ENCODE measurements at places on chromosomes 6 and 20. TPM values are rescaled to one million over a fixed set of nuclear protein-coding genes. Genes with fewer than 3 reads are reported as not detected.

DNA sequence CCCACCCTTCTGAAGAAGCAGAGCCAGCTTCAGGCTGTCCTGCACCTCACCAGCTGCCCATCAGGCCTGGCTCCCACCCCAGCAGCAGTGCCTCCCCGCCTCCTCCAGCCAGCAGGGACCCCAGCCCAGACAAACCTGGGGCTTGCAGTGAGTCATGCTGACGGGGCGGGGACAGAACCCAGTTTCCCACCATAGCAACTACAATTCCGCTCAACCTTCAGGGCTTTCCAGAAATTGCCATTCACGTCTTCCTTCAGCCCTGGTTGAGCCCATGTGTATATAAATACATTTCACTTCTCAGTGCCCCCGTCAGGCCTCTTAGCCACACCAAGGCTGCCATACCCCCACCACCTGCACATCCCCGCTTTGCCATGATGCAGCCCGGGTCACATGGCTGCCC lies 4.4 kb downstream of the SPDEF start:
- peaks cover 3% of the 10 kb centered on the region for H3K4me1 ChIP-seq
- H3K4me3 ChIP-seq, result no peak overlapping the region
- no peak for DNase-seq
- no peaks in the 10 kb centered on the region for H3K27me3 ChIP-seq
- H3K36me3 ChIP-seq, result no peaks in the 10 kb centered on the region

DNA sequence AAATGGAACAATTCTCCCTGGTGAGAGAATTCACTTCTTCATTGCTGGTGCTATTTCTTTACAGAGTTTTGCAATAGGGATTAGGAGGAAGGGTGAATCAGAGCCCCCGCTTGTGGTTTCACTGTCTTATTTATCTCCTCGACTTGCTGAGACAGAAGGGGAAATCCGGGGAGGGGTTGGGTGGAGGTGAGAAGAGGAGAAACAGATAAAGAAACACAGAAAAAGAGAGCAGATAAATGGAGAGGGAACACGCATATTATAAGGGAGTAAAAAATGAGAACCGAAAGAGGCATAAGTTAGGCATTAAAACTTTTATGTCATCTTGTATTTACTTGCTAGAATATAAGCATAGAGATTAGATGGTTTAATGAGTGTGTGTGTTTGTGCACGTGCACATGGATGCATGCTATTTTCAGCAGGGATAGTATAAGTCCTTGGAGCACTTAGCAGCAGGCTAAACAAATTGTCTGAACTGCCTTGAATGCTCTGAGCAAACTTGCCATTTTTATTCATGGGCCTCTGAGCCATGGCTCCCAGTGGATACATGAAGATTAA lies 105.0 kb downstream of the OLIG3 start:
- DNase-seq, result peak; percentile 32
- H3K4me3 ChIP-seq, result no peak overlapping the region
- no peaks in the 10 kb centered on the region for H3K4me1 ChIP-seq
- H3K27me3 ChIP-seq, result no peaks in the 10 kb centered on the region

- H3K36me3 ChIP-seq, result no peaks in the 10 kb centered on the region
- H3K27ac ChIP-seq, result no peak overlapping the region
- no peak overlapping the region for H3K4me3 ChIP-seq
- no peaks in the 10 kb centered on the region for H3K4me1 ChIP-seq
Measured at GRCh38 chr6:167146977-167147376, 10.8 kb downstream of the GPR31 start.

Gene VPS16
- 40.5 TPM for total RNA-seq

- no peak overlapping the region for H3K4me3 ChIP-seq
- H3K27me3 ChIP-seq, result no peaks in the 10 kb centered on the region
- H3K36me3 ChIP-seq, result no peaks in the 10 kb centered on the region
- DNase-seq, result no peak
- no peaks in the 10 kb centered on the region for H3K4me1 ChIP-seq
Measured at GRCh38 chr6:119986934-119987549, 637.5 kb upstream of the MAN1A1 start.

Data from colonic mucosa (tissue), 4 donors.